ENCODE measurements at places on chromosomes 5 and 9. TPM values are rescaled to one million over a fixed set of nuclear protein-coding genes. Genes with fewer than 3 reads are reported as not detected.

DNA sequence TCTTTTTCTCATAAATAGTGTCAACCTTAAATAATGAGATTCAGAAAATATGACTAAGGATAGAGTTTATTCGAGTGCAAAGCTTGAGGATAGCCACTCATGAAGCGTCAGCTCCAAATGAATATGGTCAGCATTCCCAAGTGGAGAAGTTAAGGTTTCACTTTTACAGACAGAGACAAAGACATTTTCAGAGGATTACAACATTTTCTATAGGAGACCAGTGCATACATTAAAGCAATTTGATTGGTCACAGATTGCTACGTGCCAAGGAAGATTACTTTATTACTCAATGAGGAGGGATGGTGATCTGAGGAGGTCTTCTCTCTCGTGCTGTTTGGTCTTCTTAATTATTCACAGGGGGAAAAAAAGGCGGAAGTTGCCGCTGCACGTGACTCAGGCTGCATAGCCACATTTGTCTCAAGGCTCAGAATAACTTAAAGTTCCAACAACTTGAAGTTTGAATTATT, 60.1 kb upstream of the SPATA31C2 start:
- DNase-seq: no peak

DNA sequence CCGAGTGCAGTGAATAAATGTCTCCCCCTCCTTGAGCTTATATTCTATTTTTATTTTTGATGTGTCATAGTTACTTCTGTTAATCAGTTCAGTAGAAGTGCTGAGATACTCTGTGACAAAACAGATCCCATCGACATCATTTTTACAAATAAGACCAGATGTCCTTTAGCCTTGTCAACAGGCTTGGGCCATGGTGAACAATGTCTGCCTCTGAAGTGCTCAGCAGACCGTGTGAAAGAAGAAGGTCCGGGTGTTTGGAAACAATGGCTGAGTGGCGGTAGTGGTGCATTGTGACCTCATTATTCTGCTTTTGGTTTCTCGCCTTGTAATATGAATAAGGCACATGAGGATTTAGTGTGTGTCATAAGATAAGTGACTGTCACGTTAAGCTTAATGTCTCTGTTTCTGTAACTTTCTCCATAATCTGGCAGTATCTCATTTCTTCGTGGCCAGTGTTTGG, 71.2 kb downstream of the SYK start:
- no peak for DNase-seq

- no peak for DNase-seq
These were observed 591.1 kb downstream of the SEMA5A start for GRCh38 chr5:8954801-8955200.

- no peak for DNase-seq
These were observed 107.6 kb downstream of the LURAP1L start for GRCh38 chr9:12882430-12882829.

DNA sequence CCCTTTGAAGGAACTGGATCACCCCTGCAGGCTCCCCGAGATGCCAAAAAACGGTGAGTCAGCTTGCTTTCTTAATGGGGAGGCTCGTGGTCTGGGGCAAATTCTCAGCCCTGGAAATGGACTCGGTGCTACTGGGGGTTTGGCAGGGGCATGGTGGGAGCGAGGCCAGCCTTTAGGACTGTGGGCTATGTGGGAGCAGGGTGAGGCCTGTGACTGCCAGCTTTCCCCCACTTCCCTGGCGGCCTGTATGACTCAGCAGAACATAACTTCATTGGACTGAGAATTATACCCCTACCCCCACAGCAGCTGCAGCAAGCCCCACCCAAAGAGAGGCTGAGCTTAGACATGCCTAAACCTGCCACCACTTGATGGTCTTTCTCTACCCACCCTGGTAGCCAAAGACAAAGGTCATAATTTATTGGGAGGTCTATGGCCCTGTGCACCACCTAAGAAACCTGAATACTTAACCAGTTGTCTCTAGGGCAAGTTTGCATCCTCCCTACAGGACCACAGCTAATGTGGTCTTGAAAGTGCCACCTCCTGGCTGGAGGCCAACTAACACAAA, 325.3 kb downstream of the TLE1 start:
- DNase-seq: no peak

DNA sequence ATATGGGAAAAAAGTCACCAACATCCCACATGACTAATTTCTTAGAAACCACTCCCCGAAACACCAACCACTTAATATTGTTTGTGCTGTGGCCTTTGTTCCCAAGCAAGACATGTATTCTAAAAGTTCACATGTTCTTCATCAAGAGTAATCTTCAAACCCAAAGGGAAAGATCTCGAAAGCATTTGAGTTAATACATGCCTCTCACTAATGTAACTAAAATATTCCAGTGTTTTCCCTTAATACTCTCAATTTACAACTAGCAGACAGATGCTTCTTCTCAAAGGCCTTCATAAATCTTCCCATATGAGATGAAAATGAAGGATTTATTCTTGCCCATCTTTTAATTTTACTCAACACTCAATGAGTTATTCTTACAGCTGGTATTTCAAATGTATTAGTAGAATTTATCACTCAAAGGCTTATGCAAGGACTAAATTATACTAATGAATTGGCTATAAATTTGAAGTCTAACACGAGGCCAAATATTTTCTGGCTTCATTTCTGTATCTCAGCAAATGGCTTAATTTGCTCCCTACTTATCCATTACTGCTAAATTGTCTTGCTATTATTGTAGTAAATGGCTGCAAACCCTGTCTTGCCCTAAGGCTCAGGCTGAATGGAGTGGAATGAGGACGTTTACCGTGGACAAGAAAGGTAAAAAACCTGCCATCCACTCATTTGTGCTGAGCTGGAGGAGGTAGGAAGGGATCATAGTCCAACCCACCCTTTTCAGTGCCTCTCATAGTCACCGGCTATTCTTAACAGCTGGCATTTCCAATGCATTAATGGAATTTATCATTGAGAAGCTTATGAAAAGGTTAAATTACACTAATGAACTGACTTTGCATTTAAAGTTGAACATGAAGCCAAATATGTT, 474.4 kb downstream of the RASEF start:
- DNase-seq: no peak

DNA sequence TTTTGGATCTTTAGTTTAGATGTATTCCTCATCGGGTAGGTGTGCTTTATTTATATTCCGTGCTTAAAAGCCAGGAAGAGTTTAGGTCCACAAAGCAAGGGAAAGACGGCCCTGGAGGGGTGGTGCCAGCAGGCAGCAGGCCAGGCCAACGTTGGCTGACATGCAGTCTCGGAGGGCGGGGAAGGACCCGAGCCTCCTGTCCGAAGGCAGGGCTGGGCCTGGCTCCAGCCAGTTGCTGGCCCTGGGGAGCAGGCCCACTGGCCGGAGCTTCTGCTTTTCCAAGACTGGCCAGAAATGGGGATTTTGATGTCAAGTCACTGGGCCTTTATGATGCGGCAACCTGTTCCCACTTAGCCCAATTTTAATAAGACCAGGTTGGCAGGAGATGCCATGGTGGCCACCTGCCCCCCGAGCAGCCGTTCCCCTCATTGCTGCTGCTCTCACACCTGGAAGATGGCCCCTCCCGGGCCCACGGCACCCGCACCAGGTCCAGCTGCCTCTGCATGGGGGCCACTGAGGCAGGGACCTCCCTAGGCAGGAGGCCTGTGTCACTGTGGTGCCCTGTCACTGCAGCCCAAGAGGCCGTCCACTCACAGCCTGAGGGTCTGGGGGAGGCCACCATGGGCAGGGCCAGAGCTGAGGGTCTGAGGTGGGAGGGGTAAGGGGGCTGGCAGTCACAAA, 23.2 kb downstream of the LPCAT1 start:
- DNase-seq: peak; percentile 59

DNA sequence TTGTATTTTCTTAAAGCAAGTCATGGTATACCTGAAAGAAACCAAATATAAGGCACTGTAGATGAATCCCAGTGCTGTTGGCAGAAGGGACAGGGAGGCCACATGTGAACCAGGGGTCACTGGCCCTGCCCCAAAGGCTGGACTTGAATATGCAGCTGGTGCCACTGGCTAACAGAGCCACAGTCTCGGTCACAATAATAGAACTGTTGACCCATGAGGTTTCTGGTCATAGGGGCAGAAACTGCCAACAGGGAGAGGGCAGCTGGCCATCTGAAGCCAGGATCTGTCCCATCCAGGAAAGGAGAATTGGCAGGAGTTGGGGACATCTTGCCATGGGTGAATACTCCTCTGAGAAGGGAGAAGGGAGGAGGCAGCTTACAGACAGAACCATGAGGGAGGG, 31.9 kb downstream of the PALM2AKAP2 start:
- no peak for DNase-seq

DNA sequence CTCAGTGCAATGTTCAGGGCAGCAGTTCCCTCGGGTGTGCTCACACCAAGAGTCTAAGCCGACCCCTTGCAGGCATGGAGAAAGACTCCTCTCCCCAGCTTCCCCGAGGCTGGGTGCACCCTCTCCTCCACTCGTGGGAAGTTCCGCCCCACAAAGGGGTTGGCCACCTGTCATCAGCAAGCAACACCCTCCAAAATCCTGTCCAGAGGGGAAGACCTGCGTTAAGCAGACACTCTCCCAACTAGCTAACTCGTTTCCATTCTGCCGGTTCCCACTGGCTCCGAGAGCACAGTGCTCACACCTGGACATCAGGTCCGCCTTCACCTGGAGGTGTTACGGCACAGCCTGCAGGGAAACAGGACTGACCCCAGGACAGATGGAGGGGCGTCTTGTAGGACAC, 117.9 kb upstream of the IRX4 start:
- DNase-seq: no peak

The CYFIP2 gene
- total RNA-seq: 71.7 TPM

The TPRN gene
- total RNA-seq: 6.1 TPM

The TMEM171 gene
- total RNA-seq: 0.41 TPM

The NDOR1 gene
- total RNA-seq: 3.3 TPM

The IPPK gene
- total RNA-seq: 13.5 TPM
